ENCODE measurements at places on chromosomes 5 and 9. TPM values are rescaled to one million over a fixed set of nuclear protein-coding genes. Genes with fewer than 3 reads are reported as not detected.

SLCO6A1 gene
- not detected for total RNA-seq

PLPP1 gene
- total RNA-seq: 24.9 TPM

CDH6 gene
- 0.13 TPM for total RNA-seq

TAF1L gene
- under 0.01 TPM for total RNA-seq

SLC6A7 gene
- not detected for total RNA-seq

DND1 gene
- 0.43 TPM for total RNA-seq

CAMK2A gene
- not detected for total RNA-seq

EDIL3 gene
- total RNA-seq: 5.3 TPM

IL4 gene
- not detected for total RNA-seq

LTC4S gene
- total RNA-seq: 0.43 TPM

CKMT2 gene
- not detected for total RNA-seq

EPB41L4A gene
- 26.1 TPM for total RNA-seq

MGAT1 gene
- total RNA-seq: 104 TPM

CCDC183 gene
- 0.13 TPM for total RNA-seq

CFAP77 gene
- total RNA-seq: not detected

GNA14 gene
- total RNA-seq: 5.2 TPM

CCDC112 gene
- 18.6 TPM for total RNA-seq

IFNA2 gene
- total RNA-seq: not detected

PCDHB2 gene
- 0.66 TPM for total RNA-seq

CLIC3 gene
- total RNA-seq: 0.27 TPM

FGF18 gene
- total RNA-seq: 0.07 TPM

DNAI1 gene
- not detected for total RNA-seq

DRD1 gene
- not detected for total RNA-seq

C9 gene
- 0.13 TPM for total RNA-seq

GABRA1 gene
- total RNA-seq: not detected

OCLN gene
- 13.4 TPM for total RNA-seq

CENPK gene
- 88.7 TPM for total RNA-seq

FCN2 gene
- not detected for total RNA-seq

NRG2 gene
- total RNA-seq: 0.93 TPM

C9orf153 gene
- total RNA-seq: 0.27 TPM

PLGRKT gene
- 17.2 TPM for total RNA-seq

IFNK gene
- total RNA-seq: not detected

NPM1 gene
- total RNA-seq: 2,350 TPM

EIF4E1B gene
- total RNA-seq: not detected

MEGF10 gene
- total RNA-seq: 0.14 TPM

P4HA2 gene
- total RNA-seq: 39.1 TPM

DENND4C gene
- total RNA-seq: 114 TPM

ICE1 gene
- 64.1 TPM for total RNA-seq

NDUFS4 gene
- 95.3 TPM for total RNA-seq

PCDHGA6 gene
- 2.1 TPM for total RNA-seq

PCDHGA11 gene
- total RNA-seq: 12.5 TPM

GCNT1 gene
- 13.4 TPM for total RNA-seq

SLC25A2 gene
- total RNA-seq: 0.27 TPM

Data from thoracic aorta endothelial cell (primary cell).